ENCODE measurements at places on chromosomes 5 and 9. TPM values are rescaled to one million over a fixed set of nuclear protein-coding genes. Genes with fewer than 3 reads are reported as not detected.

DNA sequence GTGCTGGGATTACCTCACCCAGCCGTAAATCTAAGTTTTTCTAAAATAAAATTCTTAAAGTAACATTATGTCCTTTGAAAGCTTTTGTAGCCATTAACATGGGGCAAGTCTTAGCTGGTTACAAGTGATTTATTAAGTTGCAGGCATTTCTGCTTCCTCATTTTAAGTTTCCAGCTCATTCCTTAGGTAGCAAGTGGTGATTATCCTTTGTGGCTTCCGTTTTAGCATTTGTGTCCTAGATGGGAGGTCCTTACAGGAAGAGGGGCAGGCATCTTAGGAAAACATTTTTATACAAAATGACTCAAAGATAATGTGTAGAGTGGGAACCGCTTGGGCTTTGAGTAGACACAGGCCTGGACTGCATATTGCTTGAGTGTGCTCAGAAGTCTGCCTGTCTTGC, 35.0 kb upstream of the ROPN1L start:
- DNase-seq: no peak

- no peak for DNase-seq
Measured at GRCh38 chr9:130200038-130200849, 28.0 kb downstream of the NCS1 start.

DNA sequence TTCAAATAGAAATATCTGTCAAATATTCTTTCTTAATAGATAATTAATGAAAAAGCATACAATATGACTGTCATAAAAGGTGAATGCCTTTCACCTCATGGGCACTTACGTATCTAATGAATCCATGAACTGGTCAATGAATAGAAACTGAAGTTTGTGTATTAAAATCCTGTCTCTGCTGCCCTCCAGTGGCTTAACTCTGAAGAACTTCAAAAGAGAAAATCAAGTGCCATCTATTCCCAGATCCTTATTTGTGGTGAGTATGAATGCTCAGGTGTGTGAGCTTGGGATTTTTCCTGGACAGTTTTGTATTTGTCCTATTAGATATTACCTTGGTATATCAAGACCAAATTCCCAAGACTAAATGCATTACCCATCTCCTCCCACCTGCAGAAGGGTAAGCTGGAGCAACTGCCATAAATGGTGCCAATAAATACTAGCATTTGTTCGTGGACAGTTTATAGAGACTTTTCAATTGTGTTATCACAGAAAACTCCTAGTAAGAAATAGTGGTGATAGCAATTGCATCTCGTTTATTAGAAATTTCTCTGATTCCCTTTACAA, 44.0 kb upstream of the SVEP1 start:
- peak; percentile 60 for DNase-seq

The NUDT2 gene
- polyA plus RNA-seq: 23.3 TPM

DNA sequence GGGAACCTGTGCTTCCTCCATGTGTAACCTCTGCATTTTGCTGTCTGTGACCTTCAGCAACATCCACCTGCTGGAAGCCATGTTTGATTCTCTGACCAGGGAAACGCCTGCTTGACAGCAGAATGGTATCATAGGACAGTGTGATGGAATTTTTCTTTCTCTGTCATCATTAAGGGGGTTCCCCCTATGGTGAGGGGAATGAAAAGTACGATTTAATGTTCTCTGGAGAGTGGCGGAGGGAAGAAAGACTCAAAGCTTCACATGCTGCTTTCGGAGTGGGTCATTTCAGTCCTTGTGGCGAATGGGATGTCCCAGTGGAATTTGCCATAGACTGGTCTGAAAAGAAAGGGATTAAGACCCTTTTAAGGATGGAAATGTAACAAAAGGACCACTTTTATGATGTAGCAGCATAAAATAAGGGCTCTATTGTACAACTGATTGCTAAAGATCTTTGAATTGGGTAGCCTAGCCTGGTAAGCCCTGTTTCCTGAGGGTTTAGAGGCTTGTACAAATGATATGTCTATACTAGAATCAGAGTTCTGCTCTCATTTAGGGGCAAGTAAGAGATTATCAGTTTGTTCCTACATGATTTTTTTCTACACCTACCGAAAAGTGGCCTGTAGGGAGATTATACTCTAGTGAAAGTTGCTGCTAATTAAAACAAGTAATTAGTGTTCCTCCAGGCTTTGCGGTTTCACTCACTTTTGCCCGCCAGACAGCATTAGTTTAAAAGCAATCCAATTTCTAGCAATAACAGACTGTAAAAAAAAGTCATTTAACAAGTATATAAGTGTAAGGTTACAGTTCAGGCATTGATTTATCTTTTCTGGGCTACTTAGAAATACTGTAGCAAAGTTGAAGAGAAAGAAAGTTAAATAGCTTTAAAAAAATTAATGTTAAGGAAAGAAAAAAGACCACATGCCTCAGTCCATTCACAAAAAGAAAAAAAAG, 904.5 kb downstream of the NR2F1-AS1 start:
- DNase-seq: no peak

The CBY3 gene
- polyA plus RNA-seq: 0.61 TPM

DNA sequence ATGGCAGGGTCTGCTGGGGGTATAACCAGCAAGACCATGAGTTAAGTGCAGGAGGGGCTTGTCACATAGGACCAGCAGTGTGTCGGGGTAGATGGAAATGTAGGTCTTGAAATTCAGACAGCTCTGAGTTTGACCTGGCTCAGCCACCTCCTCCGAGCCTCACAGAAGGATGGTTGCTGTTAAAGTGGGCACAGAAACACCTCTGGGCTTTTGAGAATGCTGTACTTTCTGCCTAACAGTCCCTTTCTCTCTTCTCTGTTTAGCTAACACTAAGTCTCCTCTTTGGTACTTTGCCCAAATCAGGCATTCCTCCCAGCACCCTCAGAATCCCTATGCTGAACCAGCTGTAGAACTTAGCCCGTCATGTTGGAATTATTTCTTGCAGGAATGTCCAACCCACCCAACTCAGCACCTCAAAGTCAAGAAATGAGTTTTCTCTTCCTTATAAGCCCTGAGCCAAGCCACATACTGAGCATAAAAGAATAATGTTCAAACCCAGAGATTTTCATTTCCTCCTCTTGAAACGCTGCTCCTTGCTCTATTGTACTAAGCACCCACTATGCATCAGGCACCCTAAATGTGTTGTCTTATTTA, 41.7 kb upstream of the MATR3 start:
- DNase-seq: no peak

GRCh38 chr9:92308893-92309292, 15.4 kb upstream of the IARS1 start:
- DNase-seq: no peak

GRCh38 chr5:155943516-155944407, 383.2 kb upstream of the SGCD start:
- peak; percentile 45 for DNase-seq

The SLC23A1 gene
- 0.48 TPM for polyA plus RNA-seq

Measured in hindlimb muscle (tissue), 1 donor.